Ascending aorta (tissue), 2 donors: ENCODE measurements at places on chromosomes 1 and 21.

DNA sequence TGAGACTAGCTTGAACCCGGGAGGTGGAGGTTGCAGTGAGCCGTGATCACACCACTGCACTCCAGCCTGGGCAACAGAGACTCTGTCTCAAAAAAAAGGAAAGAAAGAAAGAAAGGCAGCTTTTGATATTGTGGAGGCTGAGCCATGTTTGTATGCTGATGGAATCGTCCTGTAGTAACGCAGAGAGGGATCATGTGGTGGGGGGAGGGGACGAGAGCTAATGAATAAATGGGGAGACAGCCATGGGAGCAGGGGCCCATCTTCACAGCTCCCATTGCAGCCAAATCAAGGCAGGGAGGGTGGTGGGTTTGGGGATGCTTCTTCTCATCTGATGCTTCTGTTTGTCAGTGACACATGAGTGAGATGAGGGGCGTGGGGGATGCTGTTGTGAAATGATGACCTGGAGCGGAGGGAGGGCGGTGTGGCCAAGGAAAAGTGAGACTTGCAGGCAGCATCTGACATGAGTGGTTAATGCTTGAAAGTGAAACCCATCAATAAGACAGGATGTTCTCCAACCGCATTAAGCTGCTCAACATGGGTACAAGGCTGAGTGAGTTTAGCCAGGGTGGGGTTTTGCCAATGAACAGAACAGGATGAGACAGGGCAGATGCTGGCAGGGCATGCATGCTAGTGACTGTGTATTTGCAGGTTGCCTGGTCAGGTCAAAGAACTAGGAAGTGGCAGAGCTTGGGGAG lies 16.7 kb downstream of the SPATA21 start:
- no peak for DNase-seq

GRCh38 chr1:66366634-66367033 lies 167.3 kb upstream of the SGIP1 start:
- no peak for DNase-seq

DNA sequence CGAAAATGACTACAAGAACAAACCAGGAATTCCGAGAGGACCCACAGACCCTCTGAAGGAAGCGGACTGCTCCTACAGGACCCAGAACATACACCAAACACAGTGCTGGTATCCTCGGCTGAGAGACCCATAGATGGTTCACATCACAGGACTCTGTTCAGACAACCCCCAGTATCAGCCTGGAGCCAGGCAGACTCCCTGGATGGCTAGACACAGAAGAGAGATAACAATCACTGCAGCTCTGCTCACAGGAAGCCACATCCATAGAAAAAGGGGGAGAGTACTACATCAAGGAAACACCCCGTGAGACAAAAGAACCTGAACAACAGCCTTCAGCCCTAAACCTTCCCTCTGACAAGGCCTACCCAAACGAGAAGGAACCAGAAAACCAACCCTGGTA lies 434.0 kb upstream of the NR5A2 start:
- no peak for DNase-seq

GRCh38 chr21:34602061-34602460 lies 12.9 kb downstream of the RCAN1 start:
- DNase-seq: no peak

DNA sequence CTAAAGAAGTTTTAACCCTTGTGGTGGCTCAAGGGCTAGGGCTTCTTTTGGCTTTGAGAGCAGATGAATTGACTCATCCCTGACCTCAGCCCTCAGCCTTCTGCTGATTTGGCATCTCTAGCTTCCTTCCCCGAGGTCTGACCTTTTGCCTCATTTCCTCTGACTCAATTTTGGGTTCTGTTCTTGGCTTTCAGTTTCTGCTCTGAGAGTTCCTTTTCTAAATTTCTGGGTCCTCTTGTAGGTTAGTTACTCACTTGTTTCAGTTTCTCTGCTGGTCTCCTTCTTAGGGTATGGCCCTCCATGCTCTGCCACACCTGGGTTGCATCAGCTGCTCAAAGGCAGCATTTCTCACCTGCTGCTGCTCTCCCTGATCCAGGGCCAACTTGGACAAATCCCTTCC lies 19.4 kb downstream of the PDE4B start:
- no peak for DNase-seq

GRCh38 chr1:44610527-44611148 lies 63.6 kb downstream of the TMEM53 start:
- no peak for DNase-seq
